ENCODE measurements at places on chromosomes 4 and X.

DNA sequence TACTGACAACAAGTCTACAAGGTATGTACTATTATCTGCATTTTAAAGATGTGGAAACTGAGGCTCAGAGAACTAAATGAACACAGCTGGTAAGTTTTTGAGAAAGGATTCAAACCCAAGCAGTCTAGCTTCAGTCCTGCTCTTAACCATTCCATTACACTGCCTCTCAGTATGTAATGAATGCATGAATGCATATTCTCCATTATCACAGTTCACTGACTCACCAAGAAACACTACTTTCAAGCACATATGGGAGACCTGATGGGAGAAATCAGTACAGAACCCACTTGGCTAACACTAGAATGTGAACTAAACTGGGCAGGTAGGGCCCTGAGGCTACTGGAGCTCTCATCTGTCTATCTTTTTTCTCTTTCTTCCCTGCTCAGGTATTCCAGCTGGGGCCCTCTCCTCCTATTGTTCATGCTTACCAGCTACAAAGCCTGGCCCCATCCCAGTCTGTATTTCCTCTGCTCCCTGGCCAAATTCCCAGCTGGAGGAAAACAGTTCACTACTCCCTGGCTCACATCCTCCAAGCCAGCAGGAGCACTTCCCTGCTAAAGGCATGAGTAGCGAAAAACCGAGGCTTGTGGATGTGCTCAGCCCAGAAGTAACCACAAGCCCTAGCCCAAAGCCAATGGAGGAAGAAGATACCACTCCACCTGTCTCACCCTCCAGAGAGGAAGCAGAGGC is 178.2 kb upstream of the ARHGEF9 start:
- DNase-seq, result no peak

- no peak for DNase-seq
Measured at GRCh38 chr4:174983128-174983750, 65.1 kb downstream of the ADAM29 start.

- DNase-seq, result no peak
Measured at GRCh38 chr4:172143605-172144314, 330.6 kb downstream of the GALNTL6 start.

GRCh38 chr4:113256946-113257345 is 207.5 kb downstream of the ANK2 start:
- no peak for DNase-seq

DNA sequence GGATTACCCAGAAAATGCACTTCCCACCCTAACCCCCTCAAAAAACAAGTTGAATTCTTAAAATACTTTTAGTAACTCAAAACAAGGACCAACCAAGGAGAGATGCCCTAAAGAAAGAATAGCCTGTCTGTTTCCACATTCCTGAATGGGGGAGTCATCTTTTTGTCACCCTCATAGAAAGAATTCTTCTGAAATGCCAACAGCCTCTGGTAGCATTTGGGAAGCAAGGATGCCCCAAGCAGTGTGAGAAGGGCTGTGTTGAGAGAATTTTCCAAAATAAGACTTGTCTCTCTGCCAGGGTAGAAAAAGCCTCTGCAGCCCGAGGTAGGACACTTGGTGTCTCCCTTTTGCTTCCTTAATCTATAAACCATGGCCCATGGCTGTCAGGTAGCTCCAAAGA is 173.1 kb upstream of the VCX3A start:
- no peak for DNase-seq

GRCh38 chr4:119081943-119082342 is 53.7 kb upstream of the MYOZ2 start:
- no peak for DNase-seq

GRCh38 chrX:144946666-144947065 is 300.6 kb upstream of the SPANXN1 start:
- DNase-seq, result no peak

DNA sequence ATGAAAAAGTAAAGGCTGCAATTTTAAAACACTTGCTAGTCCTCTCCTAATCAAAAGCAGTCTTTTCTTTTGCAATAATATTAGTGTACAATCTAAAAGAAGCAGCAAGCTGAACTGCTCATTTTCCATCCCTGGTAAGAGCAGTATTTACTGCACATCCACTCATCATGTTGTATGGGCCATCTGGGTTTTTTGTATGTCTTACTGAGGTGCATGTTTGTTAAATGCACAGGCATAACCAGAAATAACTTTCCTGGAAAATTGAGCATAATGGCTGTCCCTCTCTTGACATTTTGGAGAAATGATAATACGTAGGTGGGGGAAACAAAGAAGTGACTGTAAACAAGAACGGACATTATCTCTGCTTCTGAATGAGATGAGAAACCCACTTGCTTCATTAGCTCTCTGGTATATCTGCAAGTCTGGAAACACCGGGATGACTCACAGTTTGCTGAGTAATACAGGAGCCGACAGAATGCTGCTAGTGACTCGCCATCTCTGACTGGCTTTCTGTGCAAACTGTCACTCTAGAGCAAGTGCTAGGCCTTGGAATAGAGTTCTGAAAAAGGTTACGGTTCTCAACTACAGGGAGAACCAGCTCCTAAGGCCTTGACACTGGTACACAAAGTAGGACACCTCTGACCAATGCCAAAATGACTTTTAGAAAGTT is 85.7 kb upstream of the MTM1 start:
- no peak for DNase-seq

DNA sequence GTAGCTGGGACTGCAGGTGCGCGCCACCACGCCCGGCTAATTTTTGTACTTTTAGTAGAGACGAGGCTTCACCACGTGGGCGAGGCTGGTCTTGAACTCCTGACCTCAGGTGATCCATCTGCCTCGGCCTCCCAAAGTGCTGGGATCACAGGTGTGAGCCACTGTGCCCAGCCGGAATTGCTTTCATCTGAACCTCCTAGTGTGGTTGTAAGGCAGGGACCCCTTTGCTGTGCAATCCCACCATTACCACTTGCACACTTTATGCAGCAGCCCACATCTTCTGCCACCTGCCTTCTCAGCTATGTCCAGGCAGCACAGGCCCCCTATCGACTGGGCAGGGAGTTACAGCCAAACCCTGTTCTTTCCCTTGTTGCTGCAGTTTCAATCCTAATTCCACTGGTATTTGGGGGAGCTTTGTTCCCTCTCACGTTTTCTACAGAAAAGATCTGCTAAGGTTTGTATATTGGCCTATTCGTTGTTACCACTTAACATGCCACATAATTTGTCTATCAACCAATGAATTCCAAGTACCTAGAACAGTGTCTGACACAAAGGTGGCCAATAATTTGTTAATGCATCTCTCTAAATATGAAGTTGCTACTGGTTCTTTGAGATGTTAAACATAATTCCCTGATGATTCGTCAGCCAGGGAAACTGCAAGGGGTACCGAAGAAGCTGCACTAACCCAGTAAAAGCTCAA is 6.5 kb downstream of the RPL39 start:
- no peak for DNase-seq

DNA sequence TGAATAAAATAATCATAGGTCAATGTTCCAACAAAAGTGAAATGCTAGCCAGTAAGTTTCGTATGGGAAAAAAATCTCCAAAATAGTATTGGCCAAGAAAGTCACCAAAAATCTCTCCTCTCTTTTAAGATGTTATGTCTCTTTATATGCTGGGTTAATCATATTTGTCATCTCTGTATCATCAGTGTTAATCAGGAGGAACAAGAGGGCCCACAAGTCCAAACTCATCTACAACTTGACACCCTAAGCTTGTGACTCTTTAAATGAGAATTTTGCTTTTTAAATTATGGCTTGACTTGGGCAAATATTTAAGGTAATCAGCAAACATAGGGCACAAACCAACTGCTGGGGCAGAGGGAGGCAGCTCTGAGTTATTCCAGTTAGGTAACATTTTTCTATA is 75.5 kb downstream of the AMMECR1 start:
- DNase-seq, result no peak

GRCh38 chr4:162241857-162242256 is 78.1 kb upstream of the FSTL5 start:
- DNase-seq, result no peak

- DNase-seq, result no peak
Measured at GRCh38 chr4:2267320-2267811, 5.5 kb upstream of the MXD4 start.

GRCh38 chrX:33204889-33205288 is 6.5 kb downstream of the DMD start:
- DNase-seq, result no peak

DNA sequence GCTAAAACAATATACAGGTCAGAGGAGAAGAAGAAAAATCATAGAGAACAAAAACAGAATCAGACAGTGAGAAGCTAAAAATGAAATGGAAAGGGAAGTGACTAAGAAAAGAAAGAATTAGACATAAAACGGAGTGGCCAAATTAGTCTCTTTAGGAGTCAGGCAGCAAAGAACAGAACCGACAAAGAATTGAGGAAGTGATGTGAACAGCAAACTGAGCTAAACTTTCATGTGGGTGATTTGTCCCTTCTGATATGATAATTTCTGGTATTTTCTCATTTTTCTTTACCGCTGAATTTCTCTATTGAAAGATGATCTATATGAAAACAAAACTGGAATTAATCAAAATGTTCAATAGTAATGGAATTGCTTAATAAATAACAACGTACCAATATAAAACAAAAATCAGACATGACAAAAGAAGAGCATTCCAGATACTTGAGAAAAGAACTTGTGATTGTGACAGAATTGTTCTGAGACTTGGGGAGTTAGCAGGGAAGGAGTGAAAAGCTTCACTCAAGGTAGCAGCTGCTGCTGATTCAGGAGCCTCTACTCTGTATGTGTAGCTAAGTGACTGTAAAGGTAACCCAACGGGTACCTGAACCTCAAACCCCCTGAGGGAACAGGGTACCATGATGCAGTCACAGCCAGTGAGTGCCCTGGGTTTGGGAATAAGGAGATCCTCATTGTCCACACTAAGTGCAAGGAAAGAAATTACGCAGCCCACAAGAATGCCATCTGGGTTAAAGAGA is 8.8 kb downstream of the TAPT1 start:
- no peak for DNase-seq

Measured in NCI-H1436 (cell line).